ENCODE measurements at places on chromosomes 11 and 22.

DNA sequence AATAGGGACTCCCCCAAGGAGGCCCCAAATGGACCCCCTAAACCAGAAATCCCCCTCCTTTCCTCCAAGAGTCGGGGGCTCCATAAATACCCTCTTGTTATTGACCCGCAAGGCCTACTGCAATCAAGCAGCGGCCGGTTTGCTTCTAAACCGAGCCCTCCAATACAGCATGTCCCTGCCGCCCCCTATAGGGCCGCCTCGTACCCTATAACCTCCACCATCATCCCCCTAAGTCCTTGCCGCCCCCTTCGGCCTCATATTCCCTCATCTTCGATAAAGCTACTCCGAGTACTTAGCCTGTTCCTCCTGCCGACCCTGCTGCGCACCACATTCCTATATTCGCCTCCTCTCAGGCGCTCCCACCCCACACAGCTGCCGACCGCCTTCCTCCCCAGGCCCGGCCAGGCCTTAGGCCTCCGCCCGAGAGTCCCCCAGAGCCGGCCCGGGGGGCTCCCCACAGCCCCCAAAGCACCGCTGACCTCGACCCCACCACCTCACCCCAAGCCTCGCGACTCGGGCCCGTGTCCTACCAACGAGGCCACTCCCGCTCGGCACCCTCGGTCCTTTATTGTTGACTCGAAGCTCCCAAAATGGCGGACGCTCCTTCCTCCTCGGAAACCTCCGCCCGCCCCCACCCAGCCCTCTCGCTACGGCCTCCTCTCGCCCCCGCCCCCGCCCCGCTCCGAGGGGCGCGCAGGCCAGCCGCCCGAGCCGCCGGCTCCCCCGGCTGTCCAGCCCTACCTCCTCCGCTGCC is 430 bp downstream of the DDX6 start:
- DNase-seq = peak; percentile 76

- no peak for DNase-seq
These were observed 2.4 kb upstream of the LGALS12 start for GRCh38 chr11:63503492-63503891.

- DNase-seq = no peak
These were observed 47.6 kb downstream of the GGTLC2 start for GRCh38 chr22:22691716-22692701.

GRCh38 chr11:130441719-130442118 is 6.7 kb upstream of the ADAMTS15 start:
- DNase-seq = no peak

- no peak for DNase-seq
These were observed 3.2 kb upstream of the KLHDC7B start for GRCh38 chr22:50542416-50542927.

DNA sequence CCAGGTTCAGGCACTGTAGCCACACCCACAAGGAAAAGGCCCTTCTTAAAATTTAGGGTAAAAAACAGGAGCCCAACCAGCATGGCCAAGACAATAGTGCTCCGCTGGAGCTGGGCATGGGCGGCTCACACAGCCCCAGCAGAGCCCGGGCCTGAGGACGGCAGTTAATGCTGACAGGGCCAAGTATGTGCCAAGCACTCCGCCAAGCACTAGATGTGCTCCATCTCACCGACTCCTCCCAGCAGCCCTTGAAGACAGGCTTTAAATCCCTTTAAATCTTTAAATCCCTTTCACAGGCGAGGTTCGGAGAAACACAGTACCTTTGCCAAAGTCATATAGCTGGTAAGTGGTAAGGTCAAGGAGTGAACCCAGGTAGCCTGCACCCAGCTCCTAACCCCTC is 4.8 kb downstream of the ARFGAP2 start:
- no peak for DNase-seq

DNA sequence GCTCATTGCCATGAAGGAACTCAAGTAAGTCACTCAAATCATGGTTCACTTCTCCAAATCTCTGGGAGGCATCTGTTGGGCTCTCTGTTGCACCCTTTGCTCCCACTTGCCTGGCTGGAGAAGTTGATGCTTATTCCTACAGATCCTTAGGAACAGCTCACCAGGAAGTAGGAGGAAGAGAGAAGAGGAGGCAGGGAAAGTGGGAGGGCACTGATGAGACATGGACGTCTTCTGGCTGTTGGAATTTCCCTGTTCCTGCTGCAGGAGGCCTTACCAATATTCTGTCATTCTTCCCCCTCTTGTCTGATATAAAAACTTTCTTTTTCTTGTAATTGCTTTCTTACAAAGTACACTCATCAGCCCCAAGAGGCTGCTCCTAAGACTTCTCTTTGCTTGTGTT is 13.6 kb downstream of the POLR2F start:
- no peak for DNase-seq

GRCh38 chr11:103453915-103454709 is 344.9 kb downstream of the DYNC2H1 start:
- peak; percentile 79 for DNase-seq

- peak; percentile 94 for DNase-seq
These were observed 1.4 kb downstream of the ARHGAP20 start for GRCh38 chr11:110710628-110711381.

DNA sequence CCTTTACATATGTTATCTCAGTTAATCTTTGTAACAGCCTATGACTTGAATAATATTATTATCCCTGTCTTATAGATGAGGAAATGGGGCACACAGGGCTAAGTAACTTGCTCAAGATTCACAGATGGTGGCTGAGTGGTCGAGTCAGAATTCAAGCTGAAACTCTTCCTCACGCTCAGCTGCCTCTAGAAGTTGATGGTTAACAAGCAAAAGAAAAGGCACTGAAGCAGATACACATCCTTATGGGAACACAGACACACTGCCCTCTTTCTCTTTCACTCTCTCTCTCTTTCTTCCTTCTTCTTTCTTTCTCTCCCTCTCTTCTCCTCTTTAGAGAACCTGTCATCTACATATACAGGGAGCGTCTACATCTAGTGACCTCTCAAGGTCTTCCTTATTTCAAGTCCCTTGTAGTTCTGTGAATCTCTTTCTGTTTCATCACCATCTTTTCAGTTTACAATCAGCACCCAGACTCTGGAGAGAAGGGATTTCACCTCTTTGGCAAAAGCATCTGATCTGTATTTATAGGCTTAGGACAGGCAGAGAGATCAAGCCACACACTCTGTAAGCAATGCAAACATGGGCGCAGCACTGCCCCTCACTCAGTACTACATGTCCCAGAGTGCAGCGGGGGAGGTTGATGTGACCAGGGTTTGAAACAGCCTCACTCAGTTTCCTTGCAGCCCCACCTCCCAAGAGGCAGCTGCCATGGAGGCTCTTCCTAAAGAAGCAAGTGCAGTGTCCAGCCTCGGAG is 75.7 kb downstream of the GRAMD1B start:
- DNase-seq = no peak
